Stimulated activated CD4-positive, alpha-beta T cell treated with anti-CD3 and anti-CD28 coated beads, TNF-alpha, amount 100 ng/mL, for 4 hours (primary cell): ENCODE measurements at places on chromosomes 16 and 17.
A peak's percentile ranks its signal among the peaks of the same experiment; 100 is the strongest.

DNA sequence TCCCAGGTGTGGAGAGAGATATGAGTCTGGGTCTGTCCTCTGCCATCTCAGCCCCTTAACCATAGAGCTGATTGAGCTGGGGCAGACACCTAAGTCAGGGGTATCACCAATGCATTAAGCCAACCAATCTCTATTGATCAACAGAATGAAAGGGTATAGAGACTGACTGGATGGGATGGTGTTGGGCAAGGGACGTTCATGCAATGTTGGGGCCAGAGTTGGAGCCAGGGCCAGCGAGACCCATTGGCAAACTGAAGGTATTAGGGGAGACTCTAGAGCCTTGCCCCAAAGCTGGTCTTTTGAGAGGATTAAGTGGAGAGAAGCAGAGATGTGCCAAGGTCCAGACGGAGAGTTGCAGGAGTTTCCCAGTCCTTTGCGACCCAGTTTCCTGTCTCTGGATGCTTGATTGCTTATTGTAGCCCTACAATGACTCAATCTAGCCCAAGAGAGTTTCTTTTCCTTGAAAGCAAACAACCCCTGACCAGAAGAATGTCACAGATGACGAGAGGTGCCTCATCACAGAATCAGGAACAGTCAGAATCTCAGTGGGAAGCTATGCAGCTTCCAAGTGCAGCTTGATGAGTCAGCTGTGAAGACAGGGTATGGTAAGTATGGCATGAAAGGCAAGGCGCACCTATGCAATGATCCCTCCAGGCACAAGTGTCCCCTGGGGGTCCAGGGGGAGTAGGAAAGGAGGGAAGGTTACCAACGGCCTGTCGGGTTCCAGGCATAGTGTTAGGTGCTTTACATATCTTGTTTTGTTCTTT, 137.2 kb downstream of the UTP18 start:
- no peak for DNase-seq

DNA sequence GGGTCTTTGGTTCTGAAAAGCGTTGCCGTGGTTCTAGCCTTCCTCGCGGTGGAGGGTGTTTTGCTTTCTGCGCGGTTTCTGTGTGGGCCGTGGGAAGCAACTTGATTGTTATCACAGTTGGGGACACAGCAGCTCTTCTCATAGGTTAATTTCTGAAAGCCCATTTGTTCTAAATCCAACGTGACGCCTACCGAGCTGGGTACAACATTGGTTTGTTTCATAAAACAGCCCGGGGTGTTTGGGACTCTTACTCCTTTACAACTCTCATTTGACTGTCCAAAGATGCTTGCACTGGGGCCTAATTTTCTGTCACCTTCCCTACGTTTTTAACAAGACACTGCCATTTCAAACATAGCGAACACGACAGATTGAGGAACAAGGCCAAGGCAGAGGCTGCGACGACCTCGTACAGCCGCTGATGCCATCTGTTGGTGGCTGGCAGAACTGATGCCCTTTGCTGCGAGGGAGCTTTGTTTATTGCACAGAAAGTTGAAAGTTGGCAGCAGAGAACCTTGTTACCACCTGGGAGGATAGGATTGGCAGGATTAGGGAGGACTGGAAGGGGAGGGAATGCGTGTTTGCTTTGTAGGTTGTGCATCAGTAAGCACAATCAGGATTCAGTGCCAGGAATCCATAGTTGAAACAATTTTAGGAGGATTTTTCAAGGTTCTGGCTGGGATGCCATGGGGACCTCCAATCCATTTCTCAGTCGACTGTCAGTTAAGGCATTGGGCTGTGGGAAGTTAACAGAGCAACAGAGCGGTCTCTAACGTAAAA, 98.3 kb downstream of the PITPNC1 start:
- peak; percentile 77 for DNase-seq

DNA sequence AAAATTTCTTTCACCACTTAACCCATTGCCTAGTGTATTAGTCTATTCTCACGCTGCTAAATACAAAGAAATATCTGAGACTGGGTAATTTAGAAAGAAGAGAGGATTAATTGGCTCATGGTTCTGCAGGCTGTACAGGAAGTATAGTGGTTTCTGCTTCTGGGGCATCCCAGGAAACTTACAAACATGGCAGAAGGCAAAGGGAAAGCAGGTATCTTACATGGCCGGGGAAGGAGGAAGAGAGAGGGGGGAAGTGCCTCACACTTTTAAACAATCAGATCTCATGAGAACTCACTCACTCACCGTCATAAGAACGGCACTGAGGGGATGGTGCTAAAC, 931.4 kb upstream of the SOX9 start:
- no peak for DNase-seq

- no peak for DNase-seq
Measured at GRCh38 chr17:47733674-47734410, 806 bp downstream of the TBX21 start.

GRCh38 chr16:3783516-3783915, 66.2 kb upstream of the TRAP1 start:
- DNase-seq: no peak

DNA sequence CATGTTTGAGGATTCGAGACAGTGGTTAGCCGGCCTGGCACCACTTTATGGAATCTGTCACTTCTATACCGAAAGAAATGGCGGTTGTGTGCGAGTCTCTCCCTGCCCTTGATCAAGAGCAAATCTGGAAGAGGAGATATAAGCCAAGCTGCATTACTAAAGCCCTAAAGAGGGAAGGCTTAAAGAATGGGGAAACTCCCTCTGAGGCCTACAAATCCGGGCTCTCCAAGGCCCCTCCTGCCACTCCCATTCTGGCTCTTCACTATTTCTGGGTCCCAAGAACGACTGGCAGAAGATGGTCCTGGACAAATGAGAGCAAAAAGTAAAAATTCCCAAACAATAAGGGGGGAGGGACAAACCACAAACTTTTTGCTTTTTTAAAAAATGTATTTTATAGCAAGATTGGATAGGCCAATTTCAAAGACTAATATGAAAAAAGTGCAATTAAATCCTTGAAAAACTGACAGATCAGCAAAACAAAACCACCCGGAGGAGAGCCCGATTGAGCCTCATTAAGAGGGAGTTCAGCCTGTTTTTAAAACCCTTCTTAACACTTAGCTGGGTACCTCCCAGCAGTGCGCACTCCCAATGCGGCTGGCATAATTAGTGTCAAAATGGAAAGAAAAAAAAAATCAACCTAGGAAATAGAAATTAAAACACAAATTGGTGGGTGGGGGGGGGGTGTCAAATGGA, 193.5 kb downstream of the ZFHX3 start:
- no peak for DNase-seq

DNA sequence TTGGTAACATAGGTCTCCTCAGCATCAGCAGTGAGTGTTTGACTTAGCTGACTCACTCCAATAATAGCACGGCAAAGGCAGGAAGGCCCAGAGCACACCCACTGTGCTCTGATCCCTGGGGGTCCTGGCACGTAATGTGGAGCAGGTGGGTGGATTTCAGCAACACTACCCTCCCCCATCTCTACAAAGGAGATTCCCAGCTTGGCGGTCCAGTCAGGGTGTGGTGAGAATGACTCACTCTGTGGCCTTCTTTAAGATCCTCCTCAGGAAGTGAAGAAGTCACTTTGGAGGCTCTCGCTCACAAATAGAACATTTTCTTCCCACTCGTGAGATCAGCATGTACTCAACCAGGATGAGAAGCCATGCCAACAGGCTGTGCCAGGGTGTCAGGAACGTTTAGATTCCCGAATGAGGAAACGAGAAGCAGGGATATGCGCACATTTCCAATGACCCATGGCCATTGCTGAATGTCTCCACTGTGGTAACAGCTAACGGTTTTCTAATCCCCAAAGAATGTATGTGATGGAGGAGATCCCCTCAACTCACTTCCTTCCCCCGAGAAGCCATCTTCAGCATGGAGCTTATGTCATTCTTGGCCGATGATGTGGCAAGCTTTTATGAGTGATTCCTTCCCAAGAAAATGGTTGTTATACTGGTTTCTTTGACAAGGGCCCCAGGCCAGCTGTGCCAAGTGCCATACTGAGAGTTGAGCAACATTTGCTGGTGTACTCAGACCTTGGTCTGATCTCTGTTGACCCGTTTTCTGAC, 365.2 kb downstream of the C16orf95 start:
- no peak for DNase-seq

GRCh38 chr16:30526137-30526822, at the start of gene ZNF768:
ZNF768 (minus strand) TSS chr16:30526566; CDS start chr16:30526413, 153 bp downstream.
- DNase-seq: no peak

DNA sequence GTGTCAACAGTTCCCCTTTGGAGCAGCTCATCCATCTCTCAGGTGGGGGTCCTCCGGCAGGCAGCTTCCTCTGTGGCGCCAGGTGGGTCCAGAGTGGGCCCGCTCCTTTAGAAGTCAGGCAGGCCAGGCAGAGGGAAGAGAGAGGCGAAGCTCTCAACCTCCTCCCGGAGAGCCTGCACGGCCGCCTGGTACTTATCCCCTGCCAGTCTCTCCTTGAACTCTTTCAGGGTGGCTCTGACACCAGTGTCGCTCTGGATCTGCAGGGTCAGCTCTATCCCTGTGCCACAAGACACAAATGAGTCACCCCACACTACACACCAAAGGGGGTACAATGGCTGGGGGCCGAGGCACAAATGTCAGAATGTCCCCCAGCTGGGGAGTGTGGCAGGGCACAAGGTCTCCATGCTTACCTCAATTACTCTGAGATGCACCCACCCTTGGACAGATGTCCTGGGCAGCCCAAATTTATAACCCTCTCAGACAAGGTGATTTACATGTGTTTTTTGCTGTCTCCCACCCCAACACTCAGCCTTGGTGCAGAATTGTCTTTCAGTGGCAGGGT, 13.6 kb downstream of the SMCR8 start:
- DNase-seq: no peak

DNA sequence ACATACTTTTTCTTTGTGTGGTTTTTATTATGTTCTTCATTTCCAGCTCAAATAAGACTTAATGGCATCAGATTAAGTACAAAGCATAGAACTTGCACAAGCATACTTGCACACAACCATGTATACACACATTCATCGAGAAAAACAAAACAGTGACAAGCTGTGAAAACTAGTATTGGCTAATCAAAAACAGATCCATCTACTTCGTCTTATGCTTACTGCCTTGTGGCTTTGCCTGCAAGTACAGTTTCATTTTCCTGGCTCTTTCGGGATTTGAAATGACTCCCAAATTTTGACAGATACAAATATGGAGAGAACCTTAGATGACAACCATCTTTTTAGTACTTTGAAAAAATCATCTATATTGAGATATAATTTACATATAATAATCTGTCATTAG, 338.3 kb downstream of the BCAS3 start:
- no peak for DNase-seq

DNA sequence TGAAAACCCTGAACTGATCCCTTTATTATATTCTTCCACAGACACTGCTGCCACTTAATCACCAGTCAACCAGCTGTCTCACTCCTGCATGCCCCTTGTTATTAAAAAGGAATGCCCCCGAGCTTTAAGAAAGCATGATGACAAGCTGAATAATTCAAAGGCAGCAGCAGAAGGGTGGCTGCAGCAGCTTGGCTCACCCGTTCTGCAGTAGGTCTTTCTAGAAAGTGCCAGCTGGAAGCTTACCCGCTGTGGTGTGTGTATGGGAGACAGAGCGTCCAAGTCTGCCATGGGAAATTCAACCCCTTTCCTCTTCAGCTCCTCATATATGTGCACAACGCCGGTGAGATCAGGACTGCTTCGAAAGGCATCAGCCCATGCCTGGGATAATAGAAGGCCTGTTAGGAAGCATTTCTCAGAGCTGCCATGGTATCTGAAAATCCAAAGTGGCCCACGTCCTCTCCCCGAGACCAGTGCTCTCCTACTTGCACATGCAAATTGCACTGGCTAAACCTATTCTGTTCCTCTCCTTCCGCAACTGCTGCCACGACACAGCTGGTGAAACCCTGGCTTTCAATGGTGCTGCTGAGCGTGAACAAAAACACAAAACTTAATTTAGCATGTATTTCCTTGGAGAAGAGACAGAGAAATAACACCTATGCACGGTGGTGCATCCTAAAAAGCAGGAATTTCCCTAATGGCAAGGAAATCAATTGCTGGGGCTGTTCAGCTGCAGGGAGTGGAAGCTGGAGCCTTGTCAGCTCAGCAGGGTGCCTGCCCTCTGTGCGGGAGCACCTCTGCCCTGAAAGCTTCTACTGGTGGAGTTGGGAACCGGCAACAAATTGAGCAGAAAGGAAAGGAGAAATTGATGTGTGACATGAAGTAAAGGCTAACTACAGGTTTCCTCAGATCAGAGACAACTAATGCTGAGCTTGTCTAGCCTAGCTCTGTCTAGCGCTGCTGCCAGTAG, 47.9 kb upstream of the SREBF1 start:
- DNase-seq: no peak

DNA sequence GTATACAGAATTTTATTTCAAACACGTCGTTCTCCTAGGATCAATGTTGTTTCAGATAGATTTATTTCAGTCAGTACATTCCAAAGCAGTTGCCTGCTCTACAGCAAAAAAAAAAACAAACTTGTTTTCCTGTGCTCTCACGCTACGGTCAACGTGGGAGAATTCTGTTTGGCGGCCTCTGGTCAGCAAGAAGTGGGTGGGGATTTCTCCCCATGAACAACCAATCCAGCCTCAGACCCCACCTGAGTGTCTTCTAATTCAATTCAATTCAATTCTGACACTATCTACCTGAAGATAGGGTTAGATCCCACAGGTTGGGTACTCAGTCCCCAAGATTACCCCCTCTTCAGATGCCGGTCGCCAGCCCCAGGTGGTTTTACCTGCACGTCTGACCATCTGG, 22.1 kb downstream of the C17orf58 start:
- DNase-seq: no peak

GRCh38 chr16:25065899-25066298, 45.6 kb upstream of the LCMT1 start:
- DNase-seq: no peak

- DNase-seq: no peak
Measured at GRCh38 chr16:74611721-74612120, 4.8 kb upstream of the GLG1 start.
